ENCODE measurements at places on chromosomes 2 and 18.

GRCh38 chr2:189124175-189124574 lies 55.4 kb downstream of the COL5A2 start:
- DNase-seq = no peak

- DNase-seq = no peak
These were observed 133.4 kb downstream of the INSIG2 start for GRCh38 chr2:118221536-118222272.

DNA sequence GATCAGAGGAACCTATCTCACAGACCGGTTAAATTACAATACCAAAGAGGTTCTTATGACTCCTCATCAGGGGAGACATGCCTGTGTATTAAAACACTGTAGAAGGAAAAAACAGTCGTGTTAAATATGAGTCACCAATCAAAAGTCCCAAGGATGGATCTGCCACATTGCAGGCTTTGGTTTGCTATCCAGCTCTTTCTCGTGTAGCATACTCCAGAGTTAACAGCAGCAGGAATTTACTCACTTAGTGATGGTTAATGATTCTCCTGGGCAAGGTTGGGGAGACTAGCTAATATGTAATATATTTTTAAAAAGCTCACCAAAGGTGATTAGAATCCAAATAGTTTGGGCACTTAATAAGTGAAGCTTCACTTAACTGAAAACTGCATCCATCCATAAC lies 109.7 kb downstream of the MBD5 start:
- DNase-seq = no peak

- DNase-seq = no peak
These were observed 52.0 kb downstream of the PHLPP1 start for GRCh38 chr18:62767321-62767720.

DNA sequence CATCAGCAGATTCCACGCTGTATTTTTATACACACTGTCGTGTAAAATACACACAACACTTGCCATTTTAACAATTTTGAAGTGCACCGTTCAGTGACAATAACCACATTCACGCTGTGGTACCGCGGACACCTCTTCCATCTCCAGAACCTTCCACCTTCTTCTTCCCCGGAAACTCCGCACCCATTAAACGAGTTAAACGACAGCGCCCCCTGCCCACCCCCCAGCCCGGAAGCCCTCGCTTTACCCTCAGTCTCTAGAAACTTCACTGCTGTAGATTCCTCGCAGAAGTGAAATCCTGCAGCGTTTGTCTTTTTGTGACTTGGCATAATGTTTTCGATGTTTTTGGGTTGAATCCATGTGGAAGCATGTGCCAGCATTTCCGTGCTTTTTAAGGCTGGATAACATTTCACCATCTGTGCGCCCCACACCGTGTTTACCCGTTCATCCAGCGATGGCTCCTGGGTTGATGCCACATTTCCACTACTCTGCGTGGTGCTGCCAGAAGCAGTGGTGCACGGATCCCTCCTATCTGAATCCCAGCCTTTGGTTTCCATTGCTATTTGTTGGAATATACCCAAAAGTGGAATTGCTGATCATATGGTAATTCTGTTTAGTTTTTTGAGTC lies 32.0 kb upstream of the TMEM18 start:
- DNase-seq = no peak
